ENCODE measurements at places on chromosomes 3 and 15. TPM values are rescaled to one million over a fixed set of nuclear protein-coding genes. Genes with fewer than 3 reads are reported as not detected.

MELTF gene
- 2.3 TPM for total RNA-seq

ANKUB1 gene
- total RNA-seq: not detected

LRRN1 gene
- total RNA-seq: 5.2 TPM

BUB1B gene
- total RNA-seq: 1.8 TPM

ETV5 gene
- total RNA-seq: 56.3 TPM

DNA sequence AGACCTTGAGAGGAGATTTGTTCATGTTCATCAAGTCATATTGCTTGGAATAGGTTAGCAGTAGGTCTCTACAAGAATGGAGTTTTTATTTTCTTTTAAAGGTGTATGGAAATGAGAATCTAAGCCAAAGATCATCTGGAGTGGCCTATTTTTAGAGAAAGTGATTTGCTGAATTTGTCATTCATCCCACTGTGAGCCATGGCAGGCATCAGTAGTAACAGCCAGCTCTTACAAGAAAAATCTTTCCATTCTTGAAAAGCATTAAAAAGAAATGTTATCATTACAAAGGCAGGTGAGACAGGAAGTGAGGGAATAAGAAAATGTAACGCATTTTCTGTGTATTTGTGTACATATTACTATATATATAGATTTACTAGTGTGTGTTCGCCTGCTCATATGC lies 29.6 kb downstream of the STAC start:
- no peak for DNase-seq

DNA sequence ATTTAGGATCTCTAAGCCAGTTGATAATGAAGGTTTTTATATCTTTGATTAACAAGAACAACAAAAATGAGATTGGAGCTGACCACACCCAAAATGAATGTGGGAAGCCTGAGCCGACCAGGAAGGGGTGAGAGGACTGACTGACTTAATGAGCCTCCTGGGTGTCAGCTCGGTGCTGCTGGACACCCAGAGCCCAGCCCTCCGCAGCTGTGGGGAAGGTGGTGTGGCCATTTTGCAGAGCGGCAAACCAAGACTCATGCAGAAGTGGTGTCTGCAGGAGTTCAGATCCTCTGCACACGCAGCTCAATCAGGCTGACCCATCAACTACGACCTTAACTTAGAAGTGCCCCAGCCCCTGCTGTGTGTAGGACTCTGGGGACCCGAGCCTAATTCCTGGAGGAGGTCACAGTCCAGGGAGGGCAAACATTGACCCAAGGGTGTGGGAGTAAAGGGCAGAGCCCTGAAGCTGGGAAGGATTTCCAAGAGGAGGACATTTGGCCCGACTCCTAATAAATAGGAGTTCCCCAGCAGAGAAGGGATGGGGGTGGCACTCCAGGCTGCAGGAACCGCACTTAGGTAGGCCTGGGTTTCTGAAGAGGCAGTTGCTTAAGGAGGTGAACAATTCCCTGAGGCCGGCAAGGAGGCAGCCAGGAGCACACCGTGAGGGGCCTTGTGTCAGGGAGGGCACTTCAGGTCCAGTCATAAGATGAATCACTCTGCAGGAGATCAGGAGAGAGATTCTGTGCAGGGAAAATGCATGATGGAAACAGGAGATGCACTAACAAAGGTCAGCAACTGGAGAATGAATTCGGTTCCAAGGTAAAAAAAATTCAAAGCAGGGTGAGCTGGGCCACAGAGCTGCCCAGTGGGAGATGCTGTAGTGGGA lies 197.1 kb upstream of the TPM1 start:
- DNase-seq: no peak

DNA sequence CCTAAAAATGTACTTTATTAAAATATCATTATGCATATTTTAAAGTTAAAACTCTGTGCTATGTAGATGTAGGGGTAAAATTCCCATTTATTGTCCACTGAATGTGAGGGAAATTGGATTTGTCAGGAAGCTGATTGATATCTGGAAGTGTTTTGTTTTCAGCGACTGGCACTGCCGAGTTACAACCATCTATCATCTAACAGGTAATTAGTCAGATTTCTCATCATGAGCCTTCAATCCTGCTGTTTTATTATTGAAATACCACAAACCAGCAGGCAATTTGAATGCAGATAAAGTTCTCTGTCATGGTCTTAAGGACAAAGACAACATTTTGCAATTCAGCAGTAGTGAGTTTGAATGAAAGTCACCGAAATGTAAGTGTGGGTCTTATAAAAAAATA lies 40.5 kb downstream of the ZIC1 start:
- DNase-seq: no peak

- no peak for DNase-seq
Measured at GRCh38 chr15:83299462-83299861, 15.0 kb upstream of the BNC1 start.

GRCh38 chr3:136653628-136654027 lies 98.5 kb downstream of the STAG1 start:
- DNase-seq: no peak

GRCh38 chr15:78598348-78598747 lies 22.4 kb downstream of the CHRNA3 start:
- DNase-seq: no peak
